Effector memory CD4-positive, alpha-beta T cell (primary cell): ENCODE measurements at places on chromosomes 16 and 17.

DNA sequence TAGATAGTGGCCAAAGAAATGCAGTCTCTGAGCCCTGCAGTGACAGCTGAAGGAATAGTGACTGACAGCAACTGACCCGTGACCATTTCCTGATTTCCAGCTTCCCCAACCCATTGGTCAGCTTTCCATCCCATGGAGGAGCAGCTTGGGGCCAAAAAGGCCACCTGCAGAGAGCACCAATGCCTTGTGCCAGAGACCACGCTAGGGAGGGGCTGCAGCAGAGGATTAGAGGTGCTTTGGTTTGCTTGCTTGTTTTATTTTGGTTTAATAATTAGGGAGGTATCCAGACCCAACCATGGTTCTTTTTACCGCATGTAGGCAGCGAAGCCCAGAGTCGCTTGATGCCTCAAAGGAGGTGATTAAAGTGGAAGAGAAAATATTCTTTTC is 61.3 kb upstream of the SIAH1 start:
- no peak for DNase-seq

DNA sequence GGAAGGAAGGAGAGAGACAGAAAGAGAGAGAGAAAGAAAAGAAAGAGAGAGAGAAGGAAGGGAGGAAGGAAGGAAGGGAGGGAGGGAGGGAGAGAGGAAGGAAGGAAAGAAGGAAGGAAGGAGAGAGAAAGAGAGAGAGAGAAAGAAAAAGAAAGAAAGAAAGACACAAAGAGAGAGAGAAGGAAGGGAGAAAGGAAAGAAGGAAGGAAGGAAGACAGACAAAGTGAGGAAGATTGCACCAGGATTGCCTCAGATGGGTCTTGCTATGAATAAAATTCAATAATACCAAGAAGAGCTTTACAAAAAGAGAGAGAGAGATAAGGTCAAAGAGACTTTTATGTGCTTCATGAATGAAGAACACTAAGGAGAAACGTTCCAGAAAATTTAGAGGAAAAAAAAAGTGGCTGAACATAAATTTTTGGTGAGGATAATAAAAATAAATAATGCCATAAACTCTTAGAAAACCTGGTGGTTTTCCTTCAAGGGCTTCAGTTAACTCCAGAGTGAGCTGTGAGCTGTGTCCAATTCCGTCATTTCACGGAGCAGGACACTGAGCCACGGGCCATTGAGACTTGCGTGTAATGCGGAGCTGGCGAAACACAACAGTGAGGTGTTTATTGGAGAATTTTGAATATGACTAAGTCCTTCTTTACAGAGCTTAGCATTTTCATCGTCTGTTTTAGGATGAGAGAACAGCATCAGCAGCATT is 72.7 kb upstream of the TNRC6C start:
- no peak for DNase-seq

- no peak for DNase-seq
These were observed 29.1 kb upstream of the ZNF469 start for GRCh38 chr16:88353691-88354090.

DNA sequence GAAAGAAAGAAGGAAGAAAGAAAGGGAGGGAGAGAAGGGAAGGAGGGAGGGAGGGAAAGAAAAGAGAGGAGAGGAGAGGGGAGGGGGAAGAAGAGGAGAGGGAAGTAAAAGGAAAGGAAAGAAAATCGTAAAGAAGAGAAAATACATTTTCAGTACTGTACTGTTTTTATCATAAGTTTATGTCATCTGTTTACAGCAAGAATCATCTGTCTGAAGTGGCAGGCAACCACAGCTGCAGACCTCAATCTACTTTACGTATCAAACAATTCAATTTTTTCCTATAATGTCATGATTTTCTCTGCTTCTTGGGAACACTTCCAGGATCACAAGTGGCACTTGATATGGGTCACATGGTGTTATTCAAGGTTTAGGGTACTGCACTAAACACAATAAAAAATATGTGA is 58.3 kb downstream of the USP32 start:
- DNase-seq, result no peak

- no peak for DNase-seq
These were observed 160.4 kb downstream of the CMIP start for GRCh38 chr16:81604960-81605383.
